Stimulated activated CD8-positive, alpha-beta memory T cell treated with anti-CD3 and anti-CD28 coated beads, Interleukin-4, amount 100 ng/mL, for 1 hour (primary cell): ENCODE measurements at places on chromosomes 11 and 22.

DNA sequence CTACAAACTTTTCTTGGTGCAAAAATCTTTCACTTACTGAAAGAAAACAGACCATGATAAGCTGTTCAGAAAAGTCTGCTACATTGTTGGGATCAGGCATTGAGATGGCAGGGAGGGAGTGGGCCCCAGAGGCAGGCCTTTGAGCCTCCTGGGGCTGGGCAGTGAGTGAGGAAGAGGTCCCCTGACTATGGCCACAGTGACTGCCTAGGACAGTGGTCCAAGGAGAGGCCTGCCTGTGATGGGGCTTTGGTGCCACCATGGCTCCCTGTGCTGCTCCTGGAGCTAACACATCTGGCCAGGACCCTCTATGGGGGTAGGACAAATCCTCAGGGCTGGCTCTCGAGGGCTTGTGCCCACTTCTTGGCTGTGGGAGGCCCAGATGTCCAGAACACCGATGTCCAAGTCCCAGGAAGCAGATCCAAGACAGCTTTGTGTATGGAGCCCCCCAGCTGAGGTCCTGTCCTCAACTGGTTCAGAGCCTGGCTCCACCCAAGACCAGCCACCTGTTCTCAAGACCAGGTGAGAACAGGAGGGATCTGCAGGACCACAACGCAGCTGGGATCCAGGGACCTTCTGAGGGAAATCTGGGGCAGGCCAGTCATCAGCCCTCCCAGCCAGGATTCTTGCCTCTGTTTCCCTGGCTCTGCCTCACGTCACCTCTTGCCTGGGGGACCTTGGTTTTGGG is 36.9 kb downstream of the PPM1F start:
- DNase-seq = no peak

- DNase-seq = no peak
Observed at GRCh38 chr11:30128269-30128932, 102.4 kb upstream of the FSHB start.

DNA sequence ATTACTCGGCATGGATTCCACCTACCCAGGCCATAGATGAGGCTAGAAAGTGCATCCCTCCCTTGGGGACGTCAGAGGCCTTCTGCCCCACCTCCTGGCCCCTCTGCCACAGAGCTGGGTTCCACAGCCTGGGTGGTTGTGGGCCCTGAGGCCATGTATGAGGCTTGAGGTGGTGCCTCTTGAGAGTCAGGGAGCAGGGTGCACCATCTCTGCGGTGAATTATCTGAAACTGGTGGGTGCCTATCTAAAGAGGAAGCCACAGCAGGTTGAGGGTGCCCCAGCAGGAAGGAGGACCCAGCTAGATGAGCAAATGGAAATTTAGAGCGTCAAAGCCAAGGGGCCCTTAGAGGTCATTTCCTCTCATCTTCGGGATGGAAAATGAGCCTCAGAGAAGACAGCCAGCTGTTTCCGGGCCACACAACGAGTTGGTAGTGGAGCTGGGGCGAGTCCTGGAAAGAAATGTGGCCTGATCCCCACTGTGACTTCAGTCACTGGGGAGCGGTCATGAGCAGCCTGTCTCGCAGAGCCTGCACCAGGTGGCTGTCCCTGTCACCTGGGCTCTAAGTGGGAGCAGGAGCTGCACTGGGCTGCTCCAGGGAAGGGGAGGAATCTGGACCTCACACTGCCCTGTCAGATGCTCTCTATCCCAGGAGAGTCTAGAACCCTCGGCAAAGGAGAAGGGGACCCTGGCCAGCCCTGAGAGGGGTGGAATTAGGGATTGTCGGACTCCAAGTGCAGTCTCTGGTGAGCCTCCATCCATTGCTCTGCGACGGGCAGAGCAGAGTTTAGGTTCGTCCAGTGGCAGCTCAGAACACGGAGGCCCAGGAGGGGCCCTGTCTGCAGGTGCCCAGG is 7.3 kb downstream of the ADORA2A start:
- DNase-seq = peak; percentile 47

- no peak for DNase-seq
Observed at GRCh38 chr11:71238941-71239340, 13.4 kb downstream of the SHANK2 start.

- DNase-seq = no peak
Observed at GRCh38 chr11:48017105-48017830, 36.9 kb downstream of the PTPRJ start.

DNA sequence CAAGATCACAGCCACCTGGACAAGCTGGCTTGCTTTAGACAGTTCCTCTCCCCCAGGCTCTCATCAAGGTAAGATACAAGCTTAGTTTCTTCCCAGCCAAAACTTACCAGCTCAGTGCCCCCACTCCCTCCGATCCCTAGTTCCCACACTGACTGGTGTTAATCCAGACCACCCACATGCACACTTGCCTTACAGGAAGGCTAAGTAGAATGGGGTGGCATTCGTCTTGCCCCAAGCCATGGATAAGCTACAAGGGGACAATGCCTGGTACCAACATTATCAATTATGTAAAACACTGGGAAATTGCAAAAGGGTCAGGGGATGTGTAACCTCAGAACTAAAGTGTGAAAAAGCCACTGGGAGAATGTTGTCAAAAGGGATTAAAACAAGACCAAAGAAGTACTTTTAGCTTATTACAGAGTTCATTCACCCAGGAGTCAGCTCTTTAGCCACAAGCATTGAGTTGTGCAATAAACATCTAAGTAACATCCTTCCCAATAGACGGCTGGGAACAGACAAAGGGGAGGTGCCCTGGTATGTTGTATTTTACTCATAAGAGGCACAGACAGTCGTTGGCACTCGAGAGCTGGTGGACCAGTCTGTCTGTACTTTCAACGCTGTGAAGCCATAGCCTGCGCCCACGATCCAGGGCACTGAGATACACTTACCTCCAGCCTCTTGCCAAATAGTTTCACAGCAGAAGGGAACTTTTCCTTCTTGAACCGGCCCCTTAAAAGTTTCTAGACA is 1.1 kb downstream of the DHCR7 start:
- no peak for DNase-seq

- DNase-seq = no peak
Observed at GRCh38 chr22:36069368-36069767, 40.7 kb upstream of the RBFOX2 start.

DNA sequence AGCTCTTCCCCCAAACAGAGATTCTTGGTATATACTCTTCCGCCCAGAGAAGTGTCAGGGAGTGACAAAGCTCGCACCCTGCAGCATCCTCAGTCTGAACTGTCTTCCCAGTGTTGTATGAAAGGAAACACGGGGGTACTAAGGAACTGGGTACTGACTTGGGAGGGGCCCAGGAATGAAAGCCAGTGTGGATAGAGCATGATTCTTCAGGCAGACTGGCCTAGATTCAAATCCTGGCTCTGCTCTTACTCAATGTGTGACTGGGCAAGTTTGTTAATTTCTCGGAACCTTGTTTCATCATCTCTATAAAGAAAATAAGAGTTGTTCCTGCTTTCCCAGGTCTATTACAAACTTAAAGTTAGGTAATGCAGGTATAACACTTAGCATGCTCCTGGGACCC is 266.0 kb upstream of the NARS2 start:
- DNase-seq = no peak

GRCh38 chr22:17742527-17742902 is 31.8 kb downstream of the BID start:
- peak; percentile 28 for DNase-seq

GRCh38 chr11:8019314-8020243 is 32.4 kb downstream of the EIF3F start:
- DNase-seq = no peak

- peak; percentile 33 for DNase-seq
Observed at GRCh38 chr22:37674951-37675929, at the start of gene LGALS1. Gene LGALS1 (plus strand): TSS chr22:37675636. CDS start chr22:37675703, 67 bp downstream.

DNA sequence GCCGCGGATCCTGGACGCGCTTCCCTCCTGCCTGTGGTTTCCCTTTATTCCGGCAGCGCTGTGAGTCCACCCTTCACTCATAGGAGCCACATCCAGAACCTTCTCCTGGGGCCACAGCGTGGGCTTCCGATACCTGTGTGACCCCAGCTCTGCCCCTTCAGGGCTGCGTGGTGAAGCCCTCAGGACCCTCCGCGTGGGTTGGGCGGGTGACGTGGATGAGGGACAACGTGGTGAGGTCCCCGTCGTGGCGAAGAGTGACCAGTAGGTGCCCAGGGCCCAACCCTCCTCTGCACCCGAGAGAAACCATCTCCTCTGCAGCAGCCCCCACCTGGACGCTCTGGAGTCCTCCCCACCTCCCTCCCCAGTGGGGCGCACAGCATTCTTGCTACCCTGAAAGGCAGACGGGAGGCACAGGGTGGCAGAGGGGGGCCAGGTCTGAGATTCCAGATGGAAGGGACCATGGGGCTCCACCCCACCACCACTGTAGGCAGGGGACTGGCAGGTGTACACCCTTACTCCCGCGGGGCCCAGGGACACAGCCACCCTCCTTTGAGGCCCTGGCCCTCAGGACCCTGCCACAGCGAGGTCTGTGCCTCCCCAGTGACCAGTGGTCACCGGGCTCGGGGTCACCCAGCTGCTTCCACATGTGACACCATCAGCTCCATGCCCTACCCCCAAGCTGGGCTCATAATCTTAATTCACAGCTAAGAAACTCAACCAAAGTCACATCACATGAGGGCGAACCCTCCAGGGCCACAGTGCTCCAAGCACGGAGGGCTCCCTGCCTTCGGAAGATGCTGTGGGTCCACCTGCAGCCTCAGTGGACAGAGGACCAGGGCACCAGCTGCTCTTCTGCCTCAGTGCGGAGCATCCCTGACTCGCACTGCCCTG is 3.4 kb upstream of the ZBED4 start:
- DNase-seq = no peak
